Natural killer cell treated with Interleukin-12 subunit alpha and Interleukin-12 subunit beta and Interleukin-15 and Interleukin-18, amount 100 ng/mL, for 72 hours (primary cell): ENCODE measurements at places on chromosomes 13 and 19. TPM values are rescaled to one million over a fixed set of nuclear protein-coding genes. Genes with fewer than 3 reads are reported as not detected.

DNA sequence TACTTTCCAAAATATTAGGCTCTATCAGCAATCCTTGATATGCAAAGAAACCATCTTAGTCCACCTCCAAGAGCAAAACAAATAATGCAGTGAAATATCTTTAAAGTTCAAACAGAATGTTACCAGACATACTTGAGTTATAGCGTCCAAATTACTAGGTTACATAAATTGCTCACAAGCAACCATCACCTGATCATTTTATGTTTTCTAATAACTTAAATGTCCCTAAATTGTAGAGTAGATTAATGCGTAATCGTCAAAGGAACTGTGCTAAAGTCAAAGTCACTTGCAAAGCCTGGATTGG, 350.6 kb upstream of the ARGLU1 start:
- peaks cover 19% of the 10 kb centered on the region for H3K27me3 ChIP-seq
- peaks cover 3% of the 10 kb centered on the region for H3K4me1 ChIP-seq
- peak overlapping the region; percentile 67 for H3K4me3 ChIP-seq
- DNase-seq: no peak
- no peaks in the 10 kb centered on the region for H3K36me3 ChIP-seq

DNA sequence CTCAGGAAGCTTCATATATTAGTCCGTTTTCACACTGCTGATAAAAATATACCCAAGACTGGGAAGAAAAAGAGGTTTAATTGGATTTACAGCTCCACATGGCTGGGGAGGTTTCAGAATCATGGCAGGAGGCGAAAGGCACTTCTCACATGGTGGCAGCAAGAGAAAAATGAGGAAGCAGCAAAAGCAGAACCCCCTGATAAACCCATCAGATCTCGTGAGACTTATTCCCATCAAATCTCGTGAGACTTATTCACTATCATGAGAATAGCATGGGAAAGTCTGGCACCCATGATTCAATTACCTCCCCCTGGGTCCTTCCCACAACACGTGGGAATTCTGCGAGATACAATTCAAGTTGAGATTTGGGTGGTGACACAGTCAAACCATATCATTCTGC, 23.1 kb downstream of the FLT3 start:
- peaks cover 10% of the 10 kb centered on the region for H3K27me3 ChIP-seq
- no peak for DNase-seq
- H3K36me3 ChIP-seq: no peaks in the 10 kb centered on the region
- no peak overlapping the region for H3K27ac ChIP-seq
- H3K4me1 ChIP-seq: peaks cover 4% of the 10 kb centered on the region

DNA sequence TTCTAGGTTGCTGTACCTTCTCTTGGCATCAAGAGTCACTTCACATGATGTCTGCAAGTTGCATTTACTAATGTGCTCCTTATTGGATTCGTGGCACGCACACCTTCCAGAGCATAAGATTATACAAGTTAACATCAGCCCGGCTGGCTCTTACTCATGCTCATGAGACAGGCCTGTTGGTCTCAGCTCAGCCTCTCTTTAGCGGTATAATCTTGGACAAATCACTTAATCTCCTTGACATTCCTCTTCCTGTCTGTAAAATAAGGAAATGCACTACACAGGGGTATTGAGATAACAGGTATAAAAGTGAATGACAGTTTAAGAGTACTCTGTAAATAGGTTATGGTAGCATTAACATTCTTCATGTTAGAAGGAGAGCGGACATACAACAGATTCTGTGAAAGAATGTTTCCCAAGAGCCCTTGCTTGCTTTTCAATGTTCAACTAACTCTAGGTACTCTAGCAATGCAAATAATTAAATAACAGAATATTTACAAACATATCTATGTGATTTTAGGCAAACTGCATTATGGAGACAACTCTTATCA, 181.1 kb downstream of the FGF14 start:
- H3K27ac ChIP-seq: no peak overlapping the region
- no peak for DNase-seq
- no peak overlapping the region for H3K4me3 ChIP-seq
- no peaks in the 10 kb centered on the region for H3K4me1 ChIP-seq
- no peaks in the 10 kb centered on the region for H3K36me3 ChIP-seq
- H3K27me3 ChIP-seq: no peaks in the 10 kb centered on the region

DNA sequence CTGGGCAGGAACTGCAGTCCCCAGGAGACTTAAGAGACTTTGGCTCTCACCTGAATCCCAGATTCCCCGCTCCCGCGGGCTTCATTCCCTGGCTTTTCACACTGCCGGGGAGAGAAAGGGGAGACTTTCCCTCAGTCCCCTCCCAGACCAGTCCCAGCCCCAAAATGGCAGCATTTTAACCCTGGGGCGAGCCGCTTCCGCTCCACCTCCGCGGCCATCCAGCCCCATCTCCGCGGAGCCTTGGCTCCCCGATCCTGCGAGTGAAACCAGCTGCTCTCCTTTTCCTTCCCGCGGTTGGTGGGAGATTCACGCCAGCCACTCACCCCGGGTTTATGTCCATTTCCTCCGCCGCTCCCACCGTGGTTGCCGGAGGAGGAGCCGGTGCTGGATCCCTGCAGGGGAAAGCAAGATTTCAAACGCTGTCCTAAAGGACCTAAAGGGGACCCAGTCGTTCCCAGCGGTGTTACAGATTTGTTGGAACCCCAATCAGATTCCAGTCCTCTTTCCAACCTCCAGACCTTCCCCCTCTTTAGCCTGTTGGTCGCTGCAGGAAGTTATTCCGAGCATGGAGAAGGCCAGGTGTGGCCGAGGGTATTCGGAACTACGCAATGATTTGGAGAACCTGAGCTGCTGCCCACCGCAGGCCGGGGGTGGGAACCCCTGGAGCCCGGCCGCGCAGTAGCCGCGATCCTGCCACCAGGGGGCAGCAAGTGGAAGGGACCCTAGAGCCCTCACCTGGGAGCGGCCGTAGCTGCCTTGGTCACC, 3.4 kb downstream of the DMKN start:
- peak; percentile 79 for DNase-seq
- H3K27ac ChIP-seq: no peak overlapping the region
- H3K4me1 ChIP-seq: peaks cover 5% of the 10 kb centered on the region
- H3K27me3 ChIP-seq: peaks cover 9% of the 10 kb centered on the region
- H3K4me3 ChIP-seq: peak overlapping the region; percentile 65

- H3K27me3 ChIP-seq: no peaks in the 10 kb centered on the region
- H3K36me3 ChIP-seq: peaks cover 34% of the 10 kb centered on the region
- peaks cover 40% of the 10 kb centered on the region for H3K4me1 ChIP-seq
- H3K27ac ChIP-seq: peak overlapping the region; percentile 28
- no peak overlapping the region for H3K4me3 ChIP-seq
- no peak for DNase-seq
Observed at GRCh38 chr13:48511621-48512230, 21.2 kb downstream of the RCBTB2 start.

The UNC13A gene
- not detected for total RNA-seq

GRCh38 chr19:2555422-2556220, 79.7 kb downstream of the GADD45B start:
- H3K36me3 ChIP-seq: no peaks in the 10 kb centered on the region
- peaks cover 55% of the 10 kb centered on the region for H3K4me1 ChIP-seq
- peak overlapping the region; percentile 88 for H3K27ac ChIP-seq
- no peak for DNase-seq
- H3K4me3 ChIP-seq: peak overlapping the region; percentile 20
- no peaks in the 10 kb centered on the region for H3K27me3 ChIP-seq

DNA sequence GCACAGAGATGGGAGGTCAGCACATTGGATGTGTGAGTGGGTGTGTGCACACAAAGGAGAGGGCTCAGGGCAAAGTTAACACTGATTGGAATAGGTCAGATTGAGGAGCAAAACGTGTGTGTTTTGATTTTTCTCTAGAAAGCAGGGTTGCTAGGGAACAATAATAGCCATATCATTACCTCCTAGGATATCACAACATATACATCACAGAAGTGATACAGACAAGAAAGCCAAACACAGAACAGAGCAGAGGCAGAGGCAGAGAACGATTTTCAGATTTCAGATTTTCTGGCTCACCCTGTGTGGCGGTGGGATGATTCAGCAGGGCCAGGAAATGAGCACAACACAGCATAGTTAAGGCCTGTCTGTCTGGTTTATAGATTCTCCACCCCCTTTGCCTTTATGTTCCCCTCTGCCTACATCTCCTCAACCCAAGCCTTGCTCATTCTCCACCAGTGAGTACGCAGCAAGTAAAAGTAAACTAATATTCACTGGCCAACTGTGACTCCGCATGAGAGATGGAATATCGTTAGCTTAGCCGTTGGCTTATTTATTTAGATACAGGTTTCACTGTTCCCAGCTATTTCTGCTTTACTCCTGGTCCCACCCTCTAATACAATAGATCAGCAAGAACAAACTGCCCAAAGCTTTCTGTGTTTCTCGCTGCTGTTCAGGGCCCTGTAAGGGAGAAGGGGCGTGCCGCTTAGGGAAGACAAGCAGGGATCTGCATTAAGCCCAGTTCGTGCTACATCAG, 182.7 kb upstream of the TSC22D1 start:
- H3K4me3 ChIP-seq: no peak overlapping the region
- DNase-seq: no peak
- no peaks in the 10 kb centered on the region for H3K36me3 ChIP-seq
- H3K27ac ChIP-seq: no peak overlapping the region
- H3K4me1 ChIP-seq: no peaks in the 10 kb centered on the region

DNA sequence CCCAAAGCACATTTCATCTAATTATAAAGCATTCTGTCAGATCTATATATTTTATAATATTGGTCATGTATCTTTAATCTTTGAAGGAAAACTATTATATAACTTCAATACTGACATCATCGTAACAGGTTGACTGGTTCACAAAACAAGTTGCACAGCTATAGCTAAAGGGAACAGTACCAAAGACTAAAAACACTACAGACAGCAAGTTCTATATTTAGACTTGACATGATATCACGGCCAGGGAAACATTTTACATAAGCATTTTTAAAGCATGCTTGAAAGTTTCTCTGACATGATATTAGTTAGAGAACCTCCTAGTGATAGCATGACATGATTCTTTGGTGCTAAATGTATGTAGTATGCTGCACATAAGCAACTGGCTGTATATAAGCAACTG, 182.5 kb downstream of the NDFIP2 start:
- no peaks in the 10 kb centered on the region for H3K4me1 ChIP-seq
- no peaks in the 10 kb centered on the region for H3K36me3 ChIP-seq
- DNase-seq: no peak
- H3K27ac ChIP-seq: no peak overlapping the region

The FUT3 gene
- total RNA-seq: not detected

DNA sequence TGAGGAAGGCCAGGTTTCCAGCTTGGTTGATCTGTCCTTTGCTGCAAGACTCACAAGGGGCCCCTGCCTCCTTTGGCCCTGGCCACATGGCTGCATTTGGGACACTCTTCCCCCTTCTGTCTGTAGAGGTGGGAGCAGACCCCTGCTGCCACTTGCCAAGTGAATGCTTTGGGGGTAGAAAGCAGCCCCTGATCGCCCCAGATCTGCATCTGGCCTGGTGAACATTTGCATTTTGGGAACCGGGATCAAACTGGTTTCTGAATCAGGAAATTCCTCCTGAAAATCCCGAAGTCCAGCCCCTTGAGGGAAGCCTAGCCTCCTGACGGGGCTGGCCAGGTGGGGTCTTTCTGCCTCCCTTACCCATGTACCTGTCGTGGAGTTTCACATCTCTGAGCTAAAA, 14.9 kb downstream of the DPF1 start:
- H3K27ac ChIP-seq: no peak overlapping the region
- H3K36me3 ChIP-seq: peaks cover 2% of the 10 kb centered on the region
- no peak for DNase-seq
- H3K4me3 ChIP-seq: no peak overlapping the region

DNA sequence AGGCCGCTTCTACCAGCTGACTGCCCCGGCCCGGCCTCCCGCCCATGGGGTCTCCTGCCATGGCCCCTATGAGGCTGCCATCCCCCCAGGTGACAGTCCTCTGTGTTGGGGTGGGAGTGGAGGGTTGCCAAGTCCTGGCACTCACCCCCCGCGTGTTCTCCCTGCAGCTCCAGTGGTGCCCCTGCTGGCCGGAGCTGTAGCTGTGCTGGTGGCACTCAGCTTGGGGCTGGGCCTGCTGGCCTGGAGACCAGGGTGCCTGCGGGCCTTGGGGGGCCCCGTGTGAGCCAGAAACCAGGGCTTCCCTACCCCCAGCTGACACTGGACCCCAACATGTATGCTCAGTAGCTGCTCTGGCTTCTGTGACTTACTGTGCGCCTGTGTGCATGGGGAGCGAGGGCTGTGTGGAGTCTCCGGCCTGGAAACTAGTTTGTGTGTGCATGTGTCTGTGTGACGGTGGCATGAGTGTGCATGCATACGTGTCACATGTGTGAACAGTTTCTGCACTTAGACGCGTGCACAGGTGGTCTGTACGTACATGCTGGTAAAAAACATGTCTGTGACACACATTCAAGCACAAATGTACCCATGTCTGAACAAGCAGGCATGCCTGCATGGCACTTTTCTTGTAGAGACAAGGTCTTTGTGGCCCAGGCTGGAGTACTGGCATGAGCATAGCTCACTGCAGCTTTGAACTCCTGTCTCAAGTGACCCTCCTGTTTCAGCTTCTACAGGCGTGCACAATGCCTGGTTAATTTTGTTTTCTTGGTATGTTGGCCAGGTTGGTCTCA, 4.9 kb downstream of the ACP4 start:
- no peaks in the 10 kb centered on the region for H3K36me3 ChIP-seq
- no peak overlapping the region for H3K27ac ChIP-seq
- peaks cover 4% of the 10 kb centered on the region for H3K4me1 ChIP-seq
- H3K4me3 ChIP-seq: no peak overlapping the region

The ZSCAN4 gene
- not detected for total RNA-seq

DNA sequence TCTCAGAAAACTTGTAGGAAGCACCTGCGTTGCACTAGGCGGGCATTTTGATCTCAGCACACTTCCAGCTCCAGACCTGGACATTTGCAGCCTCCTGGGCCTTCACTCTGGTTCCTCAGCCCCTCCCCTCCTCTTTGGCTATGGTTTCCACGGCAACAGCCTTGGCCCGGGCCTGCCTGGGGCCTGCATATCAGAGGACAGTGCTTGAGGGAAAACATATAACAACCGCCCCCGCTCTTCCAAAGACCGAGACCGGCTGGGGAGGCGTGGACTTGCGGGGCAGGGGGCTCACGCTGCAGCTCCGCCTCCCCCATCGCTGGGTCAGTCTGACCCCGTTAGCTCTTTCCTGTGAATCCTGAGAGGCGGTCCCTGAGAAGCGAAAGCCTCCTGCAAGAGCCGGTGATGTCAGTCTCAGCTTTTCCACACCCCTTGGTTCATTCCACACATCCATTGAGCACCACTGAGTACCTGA, 125.7 kb upstream of the PEG3 start:
- no peak for DNase-seq
- H3K36me3 ChIP-seq: peaks cover 14% of the 10 kb centered on the region
- H3K27me3 ChIP-seq: no peaks in the 10 kb centered on the region
- H3K4me3 ChIP-seq: no peak overlapping the region

The CRB3 gene
- not detected for total RNA-seq
